K562 (cell line): ENCODE measurements at places on chromosomes 2 and 18. TPM values are rescaled to one million over a fixed set of nuclear protein-coding genes. Genes with fewer than 3 reads are reported as not detected.

GRCh38 chr18:3255611-3256165, 6.2 kb upstream of the MYL12B start:
- DNase-seq = no peak

GRCh38 chr2:137927846-137928245, 36.4 kb upstream of the HNMT start:
- no peak for DNase-seq

DNA sequence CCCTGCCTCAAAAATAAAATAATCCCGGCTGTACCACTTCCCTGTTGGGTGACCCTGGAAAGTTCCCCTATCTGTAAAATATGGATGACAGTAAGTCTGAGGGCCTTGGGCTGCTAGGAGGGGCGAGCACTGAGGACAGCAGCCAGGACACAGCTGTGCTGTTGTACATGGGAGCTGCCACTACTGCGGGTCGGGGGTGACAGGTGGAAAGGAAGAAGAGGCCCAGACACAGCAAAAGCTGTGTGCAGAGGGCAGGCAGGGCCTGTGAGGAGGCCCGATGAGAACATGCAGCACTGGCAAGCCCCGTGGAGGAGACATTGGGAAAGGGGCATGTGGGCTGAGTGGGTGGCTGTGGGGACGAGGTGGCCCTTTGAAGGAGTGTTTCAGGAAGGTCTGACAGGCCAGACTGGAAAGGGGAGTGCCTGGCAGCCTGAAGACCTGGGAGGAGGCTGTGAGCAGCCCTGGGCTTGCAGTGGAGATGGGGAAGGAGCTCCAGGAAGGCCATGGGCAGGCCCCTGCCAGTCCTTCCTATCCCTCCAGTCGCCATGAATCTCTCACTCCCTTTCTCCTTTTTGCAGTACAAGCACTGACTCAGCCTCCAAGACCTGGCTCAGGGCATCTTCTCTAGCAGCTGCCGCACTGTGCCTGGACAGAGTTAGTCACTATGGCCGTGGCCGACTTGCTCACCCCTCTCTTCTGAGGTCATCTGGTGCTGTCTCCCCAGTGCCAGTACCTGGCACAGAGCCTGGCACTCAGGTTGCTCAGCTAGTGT, 28.9 kb upstream of the SEMA4C start:
- DNase-seq = no peak

DNA sequence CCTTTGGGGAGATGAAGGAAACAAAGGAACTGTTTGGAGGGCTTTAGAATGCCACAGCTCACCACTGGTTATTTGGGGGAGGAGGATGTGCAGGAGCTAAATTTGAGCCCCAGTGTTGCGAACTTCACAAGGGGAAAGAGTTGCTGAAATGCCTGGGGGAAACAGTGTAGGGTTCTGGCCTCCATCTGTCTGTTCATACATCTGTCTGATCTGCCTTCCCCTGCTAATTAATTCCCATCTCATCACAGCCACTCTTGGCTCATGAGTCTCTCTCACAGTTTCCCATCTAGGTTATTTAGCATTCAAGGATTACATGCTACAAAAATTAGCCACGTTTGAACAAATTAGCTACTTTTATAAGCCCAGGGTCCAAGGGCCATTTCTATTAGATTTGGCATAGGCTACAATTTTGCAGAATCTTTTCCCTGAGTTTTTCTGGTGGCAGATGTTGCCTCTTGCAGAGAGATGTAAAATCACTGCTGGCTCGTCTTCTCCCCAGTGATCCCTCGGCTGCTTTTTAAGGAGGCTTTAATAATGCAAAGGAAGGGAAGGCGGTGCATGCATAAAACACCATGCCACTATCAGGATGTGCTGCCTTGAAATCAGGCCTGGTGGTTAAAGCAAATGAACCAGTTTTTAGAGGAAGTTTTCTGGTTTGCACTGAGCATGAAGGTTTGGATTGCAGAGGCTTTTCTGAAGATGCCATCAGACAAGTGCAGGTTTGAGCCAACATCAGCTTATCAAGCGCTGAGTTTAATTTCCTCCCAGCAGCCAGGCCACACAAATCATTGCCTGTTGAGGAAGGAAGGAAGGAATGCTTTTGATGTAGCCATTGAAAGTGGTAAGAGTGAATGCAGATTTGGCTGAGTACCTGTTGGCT, 35.0 kb downstream of the ADD2 start:
- no peak for DNase-seq

- peak; percentile 30 for DNase-seq
Observed at GRCh38 chr2:235594041-235594440, 100.2 kb downstream of the AGAP1 start.

Gene MBD1
- polyA plus RNA-seq = 47.2 and 49.3 TPM in 2 replicates

Gene ACOXL
- polyA plus RNA-seq = not detected in 2 replicates

Gene RDH14
- 20.5 and 25.5 TPM in 2 replicates for polyA plus RNA-seq

Gene HOXD13
- polyA plus RNA-seq = not detected in 2 replicates

Gene CD302
- not detected in 2 replicates for polyA plus RNA-seq

Gene SLC9A2
- 0.97 and 1.9 TPM in 2 replicates for polyA plus RNA-seq
